GM23248 (cell line): ENCODE measurements at places on chromosomes 4 and X. TPM values are rescaled to one million over a fixed set of nuclear protein-coding genes. Genes with fewer than 3 reads are reported as not detected.

- peak; percentile 36 for DNase-seq
Measured at GRCh38 chrX:39950018-39950688, 147.6 kb downstream of the BCOR start.

- DNase-seq, result peak; percentile 78
Measured at GRCh38 chrX:134688839-134689238, 30.6 kb upstream of the PLAC1 start.

DNA sequence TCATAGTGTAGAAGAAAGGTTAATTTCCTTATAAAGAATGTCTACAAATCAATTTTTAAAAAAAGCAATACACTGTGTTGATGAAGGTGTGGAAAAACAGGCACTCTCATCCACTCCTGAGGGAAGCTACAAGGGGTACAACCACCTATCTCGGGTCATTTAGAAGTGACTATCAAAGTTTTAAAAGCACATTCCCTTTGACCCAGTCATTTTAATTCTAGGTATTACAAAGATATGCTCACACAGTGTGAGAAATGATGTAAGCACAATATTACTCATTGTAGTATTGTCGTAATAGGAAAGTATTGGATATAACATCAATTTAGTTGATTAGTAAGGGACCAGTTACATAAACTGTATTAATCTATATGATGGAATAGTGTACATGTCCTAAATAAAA lies 7.4 kb upstream of the HCCS start:
- DNase-seq, result peak; percentile 10

- DNase-seq, result peak; percentile 60
Measured at GRCh38 chrX:19886883-19887531, 393 bp downstream of the SH3KBP1 start.

- peak; percentile 82 for DNase-seq
Measured at GRCh38 chr4:158729716-158730559, 6.7 kb upstream of the PPID start.

SPATA4 gene
- not detected in 2 replicates for total RNA-seq

- DNase-seq, result peak; percentile 9
Measured at GRCh38 chrX:1212532-1212931, at the start of gene CRLF2. Gene CRLF2 (minus strand): TSS chrX:1212649. CDS start chrX:1212634, 15 bp downstream.

SOX3 gene
- total RNA-seq, result not detected in 2 replicates

SLC9B1 gene
- not detected in 2 replicates for total RNA-seq

DNA sequence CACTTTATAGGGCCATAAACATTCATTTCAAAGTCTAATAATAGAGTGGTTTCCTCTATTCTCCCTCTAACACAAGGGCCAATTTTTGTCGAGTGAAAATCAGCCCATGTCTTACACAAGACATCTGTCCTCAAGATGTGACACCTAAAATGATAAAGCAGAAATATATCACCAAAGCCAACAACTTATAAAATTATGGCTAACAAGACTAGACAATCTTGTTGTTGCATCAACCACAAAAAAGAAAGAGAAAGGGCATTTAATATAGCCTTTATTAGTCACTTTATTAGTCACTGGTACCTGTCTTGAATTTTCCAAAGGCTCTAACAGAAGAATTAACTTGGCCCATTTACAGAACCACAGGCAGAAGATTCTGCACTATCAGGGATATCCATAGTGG lies 161.6 kb downstream of the SMIM20 start:
- DNase-seq, result no peak

DNA sequence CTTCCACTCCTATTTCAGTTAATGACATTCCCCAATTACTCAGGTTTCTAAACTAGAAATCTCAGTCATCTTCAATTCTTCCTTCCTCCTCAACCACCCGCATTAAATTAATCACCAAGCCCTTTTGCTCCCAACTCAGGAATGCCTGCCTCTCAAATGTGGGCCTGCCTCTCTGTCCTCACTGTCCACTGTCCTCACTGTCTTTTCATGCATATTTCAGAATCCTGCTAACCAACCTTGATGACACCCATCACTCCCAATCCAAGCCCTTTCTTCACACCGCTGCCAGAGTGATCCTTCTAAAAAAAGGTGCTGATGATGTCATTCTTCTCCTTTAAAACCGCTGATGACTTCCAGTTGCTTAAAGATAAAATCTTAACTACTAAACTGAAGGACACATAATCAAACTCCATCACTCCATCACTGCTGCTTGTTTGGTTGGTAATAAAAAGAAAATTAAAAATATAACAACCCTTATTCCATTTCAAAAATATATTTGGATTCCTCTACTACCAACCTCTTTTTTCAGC lies 5.1 kb upstream of the APBB2 start:
- DNase-seq, result no peak

DNA sequence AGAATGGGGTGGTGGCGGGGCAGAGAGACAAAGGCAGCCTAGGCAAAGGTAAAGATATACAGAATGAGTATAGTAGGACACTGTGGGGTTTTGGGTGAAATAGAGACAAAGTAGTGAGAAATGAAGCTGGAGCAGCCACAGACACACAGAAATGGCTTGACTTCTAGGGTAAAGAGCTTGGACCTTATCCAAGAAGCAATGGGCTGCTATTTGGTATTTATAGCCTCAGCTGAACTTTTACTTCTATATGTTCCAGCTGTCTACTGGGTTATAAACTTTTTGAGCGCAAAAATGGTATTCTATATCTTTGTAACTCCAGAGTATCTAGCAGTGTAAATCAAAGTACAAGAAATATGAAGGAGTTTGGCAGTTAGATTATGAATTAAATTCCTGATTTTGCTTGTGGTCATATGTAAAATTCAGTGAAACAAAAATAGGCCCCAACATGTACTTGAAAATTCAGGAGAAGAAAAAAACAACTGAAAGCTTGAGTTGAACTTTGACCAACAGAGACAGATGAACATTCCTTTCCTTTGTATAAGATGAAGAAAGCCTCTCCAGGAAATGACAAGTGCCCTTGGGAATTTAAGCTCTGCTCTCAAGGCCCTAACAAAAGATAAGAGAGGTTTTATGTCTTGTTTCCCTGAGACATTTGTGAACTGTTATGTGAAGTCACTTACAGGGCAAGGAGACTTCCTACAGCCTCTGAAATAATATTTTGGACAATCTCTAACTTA lies 354.1 kb downstream of the CHIC1 start:
- DNase-seq, result peak; percentile 82

DNA sequence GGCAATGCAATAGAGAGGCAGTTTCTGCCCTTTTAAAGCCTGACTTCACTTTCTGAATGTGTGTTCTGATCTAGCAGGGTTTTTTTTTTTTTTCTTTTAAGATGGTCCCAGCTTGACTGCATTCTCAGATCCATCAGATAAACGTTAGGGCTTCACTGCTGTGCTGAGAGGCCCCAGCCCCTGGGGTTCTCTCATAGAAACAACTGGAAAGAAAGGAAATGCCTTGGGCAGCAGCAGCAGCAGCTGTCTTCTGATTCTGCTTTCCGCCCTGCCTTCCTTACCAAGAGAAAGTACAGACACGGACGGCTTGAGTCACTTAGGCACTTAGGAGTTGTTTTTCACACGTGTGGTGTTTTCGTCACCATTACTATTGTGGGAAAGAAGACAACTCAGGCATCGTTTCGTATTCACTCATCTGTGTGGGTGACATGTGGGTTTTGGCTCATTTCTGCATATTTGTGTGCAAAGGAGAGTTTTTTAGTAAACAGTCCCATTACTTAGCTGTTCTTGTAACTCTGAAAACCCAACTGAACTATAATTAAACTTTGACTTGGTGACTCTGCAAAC lies 172.0 kb downstream of the PTTG2 start:
- peak; percentile 99 for DNase-seq

- no peak for DNase-seq
Measured at GRCh38 chrX:11151799-11152559, 40.8 kb downstream of the HCCS start.

- no peak for DNase-seq
Measured at GRCh38 chr4:2671267-2671895, 84.8 kb downstream of the TNIP2 start.

DNA sequence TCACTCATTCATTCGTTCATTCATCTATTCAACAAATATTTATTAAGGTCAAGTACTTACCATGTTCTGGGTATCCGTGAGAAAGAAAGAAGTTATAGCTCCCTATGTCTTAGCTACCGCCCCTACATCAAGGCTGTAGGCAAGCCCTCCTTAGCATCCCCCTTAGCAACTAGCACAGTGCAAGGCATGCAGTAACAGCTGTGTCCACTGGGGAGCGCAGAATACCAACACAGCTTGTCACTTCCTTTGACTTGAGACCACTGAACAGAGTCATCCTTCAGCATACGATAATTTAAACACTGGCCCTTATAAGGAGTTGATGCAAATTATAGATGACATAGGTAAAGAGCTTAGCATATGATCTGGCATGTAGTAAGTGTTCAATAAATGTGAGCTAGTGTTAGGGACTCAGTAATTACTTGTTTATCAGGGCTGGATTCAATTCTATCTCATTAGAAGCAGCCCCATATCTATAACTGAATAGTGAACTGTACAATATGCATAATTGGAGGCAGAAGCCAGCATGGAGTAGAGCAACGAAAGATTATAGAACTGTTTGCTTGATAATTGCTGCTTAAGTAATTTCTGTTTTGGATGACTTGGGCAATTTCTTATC lies 8.7 kb downstream of the KIAA1210 start:
- peak; percentile 61 for DNase-seq

DNA sequence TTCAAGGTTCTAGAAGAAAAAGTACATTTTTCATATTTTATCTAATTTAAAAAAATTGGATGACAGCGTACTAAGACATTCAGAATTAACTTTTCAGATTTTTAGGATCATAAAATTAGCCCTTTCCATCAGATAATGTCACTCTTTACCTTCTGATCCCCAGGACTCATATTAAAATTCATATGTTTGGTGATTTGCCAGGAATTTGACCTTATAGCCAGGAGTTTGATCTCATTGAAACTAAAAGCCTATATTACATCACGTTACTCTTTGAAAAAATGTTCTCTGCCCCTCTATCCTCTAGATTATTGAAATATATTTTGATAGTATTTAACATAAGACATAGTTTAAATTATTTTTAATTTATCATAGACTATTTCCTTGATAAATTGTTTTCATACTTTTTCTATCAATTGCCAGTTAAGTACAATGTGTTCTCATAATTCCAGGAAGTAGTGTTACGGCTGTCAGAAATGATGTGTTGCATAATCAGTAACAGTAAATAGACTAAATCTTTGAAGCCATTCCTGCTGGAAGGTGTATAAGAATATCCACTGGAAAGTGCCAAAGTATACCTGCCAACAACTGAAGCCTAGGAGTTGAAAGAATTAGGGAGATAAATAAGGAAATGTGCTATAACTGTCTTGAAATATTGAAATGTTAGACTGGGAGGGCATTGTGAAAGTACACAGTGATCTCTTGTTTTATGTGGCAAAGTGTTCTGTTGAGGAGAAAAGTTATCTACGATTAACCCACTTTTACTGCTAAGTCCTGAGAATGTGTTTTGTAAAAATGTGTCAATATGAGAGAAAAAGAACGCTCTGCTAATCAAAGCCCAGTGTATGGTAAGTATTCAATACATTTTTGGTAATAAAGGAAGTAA lies 32.9 kb upstream of the PDGFC start:
- DNase-seq, result no peak

SLITRK4 gene
- total RNA-seq, result not detected in 2 replicates

CD38 gene
- not detected in 2 replicates for total RNA-seq

DNA sequence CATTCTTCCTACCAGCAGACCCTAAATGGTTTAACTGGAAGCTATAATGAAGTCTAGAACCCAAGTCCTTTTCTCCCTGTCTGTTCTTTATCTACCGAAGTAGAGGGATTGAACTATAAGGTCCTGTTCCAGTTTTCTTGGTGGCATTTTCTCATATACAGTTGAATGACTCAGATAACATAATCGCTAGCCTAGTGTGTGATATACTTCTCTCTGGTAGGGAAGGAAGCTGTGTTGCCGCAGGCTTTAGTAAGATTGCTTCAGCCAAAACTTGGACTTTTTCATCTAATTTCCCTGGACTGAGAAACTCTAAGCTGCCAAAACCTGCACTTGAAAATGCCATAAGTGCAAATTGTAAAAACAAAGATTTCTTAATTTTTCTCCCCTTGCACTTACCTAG lies 123.4 kb downstream of the NWD2 start:
- DNase-seq, result no peak

SH3D19 gene
- total RNA-seq, result 47.8 and 48.2 TPM in 2 replicates

DNA sequence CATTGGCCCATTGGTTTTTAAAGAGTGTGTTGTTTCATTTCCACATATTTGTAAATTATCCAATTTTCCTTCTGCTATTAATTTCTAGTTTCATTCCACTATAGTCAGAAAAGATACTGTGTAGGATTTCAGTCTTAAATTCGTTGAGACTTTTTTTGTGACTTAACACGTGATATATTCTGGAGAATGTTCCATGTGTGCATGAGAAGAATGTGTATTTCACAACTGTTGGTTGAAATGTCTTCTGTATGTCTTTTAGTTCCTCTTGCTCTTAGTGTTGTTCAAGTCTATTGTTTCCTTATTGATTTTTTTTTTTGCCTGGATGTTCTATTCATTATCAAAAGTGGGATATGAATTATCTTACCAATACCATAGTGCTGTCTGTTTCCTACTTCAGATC lies 606.9 kb downstream of the RPA4 start:
- DNase-seq, result peak; percentile 7

DNA sequence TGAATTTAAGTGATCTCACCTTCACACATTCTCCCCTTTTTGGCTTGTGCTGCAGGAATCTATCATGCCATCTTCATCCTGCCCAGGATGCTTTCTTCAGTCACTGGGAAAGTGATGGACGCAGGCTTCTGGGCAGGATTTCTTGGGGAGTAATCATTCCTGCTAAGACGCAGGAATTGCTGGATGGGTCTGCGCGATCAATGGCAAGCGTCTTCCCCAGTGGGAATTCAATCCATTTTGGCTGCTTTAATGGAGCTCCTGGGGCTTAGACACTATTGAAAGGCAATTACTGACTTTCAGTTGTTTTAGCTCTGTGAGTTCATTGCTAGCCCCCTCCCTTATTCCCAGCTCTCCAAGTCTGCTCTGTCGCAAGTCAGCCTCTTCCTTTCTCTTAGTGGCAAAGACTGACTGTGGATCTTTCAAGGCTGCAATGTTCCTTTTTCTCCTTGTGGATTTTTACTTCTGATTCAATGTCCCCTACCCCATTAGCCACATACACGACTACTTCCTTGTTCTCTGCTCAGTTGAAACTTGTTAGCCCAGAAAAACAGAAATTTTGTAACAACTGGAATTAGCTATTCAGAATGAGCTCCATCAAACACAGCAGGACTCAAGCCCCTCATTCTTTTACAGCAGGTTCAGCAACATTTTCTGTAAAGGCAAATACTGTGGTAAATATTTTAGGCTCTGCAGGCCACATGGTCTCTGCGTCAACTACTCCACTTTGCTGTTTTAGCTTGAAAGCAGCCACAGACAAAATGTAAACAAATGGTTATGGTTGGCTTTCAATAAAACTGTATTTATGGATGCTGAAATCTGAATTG lies 154.9 kb downstream of the ASB9 start:
- no peak for DNase-seq

DNA sequence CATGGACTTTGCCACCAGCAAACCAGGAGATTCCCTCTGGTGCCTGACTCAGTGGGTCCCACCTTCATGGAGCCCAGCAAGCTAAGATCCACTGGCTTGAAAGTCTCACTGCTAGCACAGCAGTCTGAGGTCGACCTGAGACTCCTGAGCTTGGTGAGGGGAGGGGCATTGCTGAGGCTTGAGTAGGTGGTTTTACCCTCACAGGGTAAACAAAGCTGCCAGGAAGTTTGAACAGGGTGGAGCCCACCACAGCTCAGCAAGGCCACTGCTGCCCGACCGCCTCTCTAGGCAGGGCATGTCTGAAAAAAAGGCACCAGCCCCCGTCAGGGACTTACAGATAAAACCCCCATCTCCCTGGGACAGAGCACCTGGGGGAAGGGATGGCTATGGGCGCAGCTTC lies 28.1 kb downstream of the FAM9A start:
- DNase-seq, result no peak

- DNase-seq, result no peak
Measured at GRCh38 chr4:88439161-88439760, 17.7 kb upstream of the HERC5 start.
